ENCODE measurements at places on chromosomes 13 and 19.

- DNase-seq = no peak
Observed at GRCh38 chr13:85985797-85986196, 186.6 kb upstream of the SLITRK6 start.

- no peak for DNase-seq
Observed at GRCh38 chr13:98105929-98106336, 37.0 kb upstream of the FARP1 start.

GRCh38 chr13:33328701-33329100, 43.1 kb upstream of the STARD13 start:
- no peak for DNase-seq

DNA sequence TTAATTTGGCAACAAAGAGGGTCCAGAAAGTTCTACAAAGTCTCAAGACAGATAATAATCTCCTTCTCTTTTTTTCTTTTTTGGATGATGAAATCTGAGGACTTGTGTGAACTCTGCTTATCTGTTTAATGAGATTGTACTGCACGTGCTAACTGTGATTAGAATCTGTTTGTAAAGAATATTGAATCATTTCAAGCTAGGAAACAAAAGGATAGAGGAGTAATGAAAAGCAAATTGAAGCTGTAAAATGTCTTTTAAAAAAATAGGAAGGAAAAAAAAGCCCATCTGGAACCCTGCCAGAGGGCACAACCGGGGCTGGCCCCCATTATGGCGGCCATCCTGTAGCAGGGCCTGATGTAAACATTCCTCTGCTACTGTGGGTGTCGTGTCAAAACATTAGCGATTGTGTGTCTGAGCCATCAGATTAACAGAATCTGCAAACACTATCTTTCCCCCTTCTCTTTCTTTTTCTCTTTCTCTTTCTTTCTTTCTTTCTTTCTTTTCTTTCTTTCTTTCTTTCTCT, 83.0 kb downstream of the FLT1 start:
- DNase-seq = no peak

GRCh38 chr19:971795-972194, 12.3 kb upstream of the WDR18 start:
- no peak for DNase-seq

DNA sequence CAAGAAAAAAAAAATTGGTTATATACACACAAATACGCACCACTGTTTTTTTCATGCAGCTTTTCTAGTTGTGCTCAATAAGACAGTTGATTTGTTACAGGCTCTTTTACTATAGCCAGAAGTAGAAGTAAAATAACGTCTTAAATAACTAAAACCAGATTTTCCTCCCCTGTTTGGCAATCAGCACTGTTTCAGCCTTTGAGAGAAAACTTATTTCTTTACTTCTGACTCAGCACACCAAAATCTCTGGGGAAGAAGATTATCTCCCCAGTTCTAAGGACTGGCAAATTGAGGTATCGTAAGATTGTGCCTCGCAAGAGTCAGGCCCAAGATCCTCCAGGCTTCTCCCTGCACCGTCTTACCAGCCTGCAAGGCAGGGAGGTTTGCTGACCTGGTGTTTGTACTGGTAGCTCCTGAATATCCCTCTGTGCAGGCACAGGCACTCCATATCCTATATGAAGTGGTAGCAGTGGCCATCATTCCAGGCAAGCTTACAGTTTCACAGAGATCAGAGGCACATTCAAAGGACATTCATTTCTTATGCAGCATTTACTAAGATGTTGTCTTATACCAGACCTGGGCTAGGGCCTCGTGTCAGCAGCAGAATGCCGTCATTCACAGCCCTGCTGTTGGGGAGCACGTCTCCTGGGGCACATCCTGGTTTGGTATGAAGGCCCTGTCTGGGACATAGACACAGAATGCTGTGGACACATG, 268.2 kb downstream of the ZNF536 start:
- DNase-seq = no peak

DNA sequence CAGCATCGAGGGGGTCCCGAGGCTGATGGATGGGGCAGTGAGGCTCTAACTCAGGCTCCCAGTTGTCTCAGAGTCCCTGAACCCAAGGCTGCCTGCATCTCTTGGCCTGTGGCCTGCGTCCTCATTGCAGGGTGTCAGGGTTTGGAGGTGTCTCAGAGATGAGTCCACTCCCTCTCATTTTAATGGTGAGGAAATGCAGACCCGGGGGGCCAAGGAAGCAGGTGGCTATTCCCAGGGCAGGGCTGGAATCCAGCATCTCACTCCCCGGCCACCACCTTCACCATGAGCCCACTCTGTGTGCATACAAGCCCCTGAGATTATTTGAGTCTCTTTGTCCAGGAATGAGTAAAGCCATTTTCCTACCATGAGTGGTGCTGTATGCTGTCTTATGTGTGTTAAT, 21.4 kb downstream of the TEX29 start:
- DNase-seq = no peak

GRCh38 chr13:106177146-106177545, 358.3 kb downstream of the EFNB2 start:
- no peak for DNase-seq

GRCh38 chr19:16760990-16761389, 41.3 kb downstream of the NWD1 start:
- no peak for DNase-seq

DNA sequence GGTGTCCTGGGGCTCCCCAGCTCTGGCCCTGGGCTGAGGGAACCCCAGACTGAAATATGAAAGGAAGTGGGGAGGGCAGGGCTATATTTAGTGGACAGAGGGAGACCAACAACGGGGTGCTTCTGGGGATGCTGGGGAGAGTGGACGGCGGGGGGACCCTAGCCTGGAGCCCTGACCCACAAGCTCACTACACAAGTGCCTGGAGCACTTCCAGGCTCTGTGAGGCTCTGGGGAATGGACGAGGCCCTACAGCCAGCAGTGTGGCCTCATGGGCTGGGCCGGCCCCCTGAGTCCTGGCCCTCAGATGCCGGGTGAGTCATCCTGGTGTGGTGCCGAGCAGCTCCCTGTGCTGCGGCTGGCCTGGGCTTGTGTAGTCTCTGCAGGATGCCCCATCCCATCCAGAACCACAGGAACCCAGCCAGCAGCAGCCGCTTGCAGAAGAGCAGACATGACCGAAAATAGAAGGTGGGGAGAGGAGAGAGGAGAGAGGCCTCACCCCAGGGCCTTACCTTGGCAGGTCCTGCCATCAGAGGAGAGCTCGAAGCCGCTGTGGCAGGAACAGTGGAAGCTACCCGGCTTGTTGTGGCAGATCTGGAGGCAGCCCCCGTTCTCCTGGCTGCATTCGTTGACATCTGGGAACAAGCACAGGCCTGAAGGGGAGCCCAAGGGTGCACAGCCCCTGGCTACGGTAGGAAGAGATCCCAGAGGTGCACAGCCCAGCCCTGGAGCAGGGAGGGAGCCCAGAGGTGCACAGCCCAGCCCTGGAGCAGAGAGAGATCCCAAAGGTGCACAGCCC, 26.1 kb downstream of the GAS6 start:
- DNase-seq = peak; percentile 16

DNA sequence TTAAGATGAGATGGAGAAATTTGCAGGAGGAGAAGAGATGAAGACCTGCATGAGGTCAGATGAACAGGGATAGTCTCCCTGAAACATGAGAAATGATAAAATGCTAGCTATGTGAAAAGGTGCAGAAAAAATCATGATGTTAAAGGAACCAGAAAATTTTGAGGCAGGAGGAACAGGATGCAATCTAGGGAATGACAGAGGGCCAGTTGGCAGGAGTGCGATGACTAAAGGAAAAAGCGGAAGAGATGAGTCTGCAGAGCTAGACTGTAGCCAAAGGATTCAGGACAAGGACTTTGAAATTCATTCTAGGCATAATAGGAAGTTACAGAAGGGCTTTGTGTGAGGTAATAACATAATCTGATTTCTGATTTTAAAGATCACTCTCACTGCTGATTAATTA, 77.9 kb downstream of the TRPC4 start:
- DNase-seq = no peak

GRCh38 chr13:96539791-96540190, 449.9 kb downstream of the HS6ST3 start:
- DNase-seq = no peak

- no peak for DNase-seq
Observed at GRCh38 chr13:111415246-111415645, 94.8 kb downstream of the TEX29 start.

DNA sequence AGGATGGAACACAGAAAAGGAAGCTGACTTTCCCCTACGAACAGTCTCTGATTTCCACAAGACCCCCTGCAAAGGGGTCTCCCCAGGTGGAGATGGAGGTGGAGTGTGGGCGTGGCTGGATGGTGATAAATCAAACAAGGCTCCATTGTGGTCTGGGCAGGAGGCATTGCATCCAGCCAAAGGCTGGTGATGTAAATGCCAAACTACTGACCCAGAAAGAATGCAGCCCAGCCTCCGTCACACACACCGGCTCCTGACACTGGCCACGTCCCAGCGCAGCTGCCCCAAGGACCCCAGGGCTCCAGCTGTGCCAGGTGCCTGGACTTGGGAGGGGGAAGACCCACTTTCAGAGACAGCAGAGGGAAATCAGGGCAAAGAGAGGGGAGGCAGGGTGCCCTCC, 6.3 kb downstream of the SLC7A1 start:
- DNase-seq = no peak

GRCh38 chr13:75694722-75695121, 58.6 kb downstream of the LMO7 start:
- no peak for DNase-seq

GRCh38 chr13:41456768-41457588, at the start of gene RGCC:
RGCC (plus strand) TSS chr13:41457550; CDS start chr13:41457708, 158 bp downstream.
- DNase-seq = peak; percentile 43

- no peak for DNase-seq
Observed at GRCh38 chr13:31107109-31107508, 54.6 kb downstream of the HSPH1 start.

DNA sequence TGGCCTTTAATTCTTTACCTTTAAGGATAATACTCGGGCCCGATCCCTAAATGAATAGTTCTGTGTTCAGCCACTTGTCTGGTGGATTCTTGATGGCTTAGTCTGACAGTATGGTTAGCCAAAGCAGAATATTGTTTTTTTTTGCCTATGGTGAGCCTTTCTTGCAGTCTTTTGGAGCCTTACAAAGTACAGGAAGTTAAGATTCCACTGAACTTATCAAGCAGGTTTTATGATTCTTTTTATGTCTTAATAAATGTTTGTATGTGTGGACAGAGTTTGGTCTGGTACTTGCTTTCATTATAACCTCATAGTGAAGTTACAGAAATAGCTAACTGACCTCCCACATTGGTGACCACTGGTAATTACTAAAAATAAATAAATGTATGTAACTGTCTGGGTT, 17.1 kb downstream of the PCCA start:
- no peak for DNase-seq

DNA sequence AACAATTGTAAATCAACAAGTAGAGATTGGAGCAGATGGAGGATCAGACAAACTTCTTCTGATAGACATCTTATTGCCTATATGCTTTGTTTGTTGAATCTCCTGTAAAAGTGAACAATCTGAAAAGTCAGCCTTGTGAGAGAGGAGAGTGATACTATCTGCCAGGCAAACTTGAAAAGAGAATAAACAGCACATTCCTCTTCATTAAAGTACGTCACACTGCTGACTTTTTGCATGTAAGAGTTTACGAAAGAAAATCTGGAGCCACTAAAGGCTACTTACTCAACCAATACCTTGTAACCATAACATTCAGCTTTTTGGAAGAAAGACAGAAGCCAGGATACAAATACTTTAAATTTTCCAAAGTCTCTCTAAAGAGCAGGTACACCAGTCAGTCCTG, 42.5 kb downstream of the EDNRB start:
- no peak for DNase-seq

DNA sequence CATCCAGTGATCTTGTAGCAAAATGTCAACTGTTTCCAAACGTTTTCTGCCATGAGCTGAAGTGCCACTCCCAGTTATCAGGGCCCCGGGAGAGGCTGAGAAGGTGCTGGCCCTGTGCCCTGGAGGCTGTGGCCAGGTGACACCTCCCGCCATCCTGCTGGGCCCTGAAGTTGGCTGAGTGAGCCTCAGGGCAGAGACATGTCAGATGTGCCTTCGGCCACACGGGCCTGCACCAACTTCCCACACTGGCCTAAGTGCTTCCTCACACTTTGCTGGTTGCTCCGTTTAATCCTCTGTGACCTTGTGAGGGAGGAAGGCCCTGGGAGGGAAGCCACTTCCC, 4.8 kb downstream of the ADPRHL1 start:
- no peak for DNase-seq

GRCh38 chr13:74651121-74651520, 516.9 kb upstream of the KLF12 start:
- no peak for DNase-seq

DNA sequence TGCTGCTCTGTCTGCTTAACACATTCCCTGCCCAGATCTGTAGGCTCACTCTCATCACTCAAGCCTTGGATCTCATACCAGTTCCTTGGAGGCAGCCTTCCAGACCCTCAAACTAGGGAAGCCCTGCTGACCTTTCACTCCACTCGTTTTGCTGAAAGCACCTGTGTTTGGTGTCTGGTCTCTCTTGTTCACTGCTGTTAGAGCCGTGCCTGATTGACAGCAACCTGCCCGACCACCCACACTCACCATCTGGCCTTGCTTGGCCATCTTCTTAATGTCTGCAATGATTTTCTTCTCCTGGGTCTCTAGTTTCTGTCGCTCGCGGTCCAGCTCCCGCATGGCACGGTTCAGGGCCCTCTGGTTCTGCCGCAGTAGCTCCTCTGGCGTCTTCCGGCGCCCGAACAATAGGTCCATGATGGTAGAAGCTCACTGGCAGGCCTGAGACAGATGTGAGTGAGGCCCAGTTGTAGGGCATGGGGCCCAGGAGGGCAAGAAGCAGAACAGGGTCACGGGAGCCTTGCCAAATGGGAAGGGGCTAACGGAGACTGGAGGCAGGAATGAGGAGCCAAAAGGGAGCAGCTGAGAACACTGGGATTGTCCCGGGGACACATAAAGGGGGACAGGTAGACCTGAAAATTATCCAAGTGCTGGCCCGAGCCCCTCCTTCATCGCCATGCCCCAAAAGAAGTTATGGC, 959 bp downstream of the CHMP2A start:
- DNase-seq = no peak

GRCh38 chr13:39283072-39283471, 244.8 kb downstream of the NHLRC3 start:
- DNase-seq = no peak

Data from NCI-H446 (cell line).